ENCODE measurements at places on chromosomes 7 and 10.

DNA sequence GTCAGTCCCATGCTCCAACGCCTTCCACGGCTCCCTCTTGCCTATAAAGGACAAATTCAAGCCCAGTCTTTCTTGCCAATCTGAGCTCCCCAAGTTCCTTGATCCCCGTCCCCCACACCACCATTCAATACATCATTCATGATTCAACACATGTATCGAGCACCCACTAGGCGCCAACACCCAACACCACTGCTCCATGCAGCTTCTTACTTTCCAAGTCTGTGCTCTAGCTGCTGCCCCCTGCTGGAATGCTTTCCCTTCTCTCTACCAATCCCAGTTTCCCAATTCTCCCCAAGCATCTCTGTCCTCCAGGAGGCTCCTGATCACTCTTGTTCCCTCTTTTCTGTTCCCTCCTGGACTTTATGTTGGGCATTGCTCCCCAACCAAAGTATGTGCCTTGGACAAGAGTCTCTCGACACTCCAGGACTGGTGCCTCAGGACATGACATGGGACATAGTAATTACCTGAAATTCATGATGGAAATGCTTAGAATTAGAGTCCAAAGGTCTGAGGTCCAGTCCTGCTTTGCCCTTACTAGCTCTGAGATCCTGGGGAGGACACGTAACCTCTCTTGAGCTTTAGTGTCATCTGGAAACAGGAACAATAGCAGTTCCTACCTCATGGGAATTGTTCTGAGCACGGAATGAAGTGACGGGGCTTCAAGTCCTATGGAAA, 172.7 kb downstream of the NEURL1 start:
- DNase-seq = no peak

GRCh38 chr10:77602913-77603533, 34.6 kb downstream of the KCNMA1 start:
- no peak for DNase-seq

GRCh38 chr7:151756866-151757265, 120.0 kb downstream of the PRKAG2 start:
- no peak for DNase-seq

DNA sequence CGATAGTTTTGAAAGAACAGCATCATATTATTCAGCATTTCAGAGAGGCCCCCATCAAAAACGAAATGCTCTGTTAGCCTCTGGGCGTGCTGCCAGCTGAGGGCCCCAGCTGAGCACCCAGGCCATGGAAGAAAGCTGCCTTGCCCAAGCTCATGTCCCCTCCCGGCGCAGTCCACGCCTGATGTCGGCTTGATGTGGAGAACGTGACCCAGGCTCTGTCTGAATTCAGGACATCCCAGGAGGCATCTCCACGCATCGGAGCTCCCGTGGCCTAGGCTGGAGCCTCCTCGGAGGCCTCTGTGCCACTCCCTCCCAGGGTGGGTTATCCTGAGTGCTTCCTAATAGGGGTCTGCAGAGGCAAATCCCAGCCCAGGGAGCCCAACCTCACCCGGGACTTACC, 218.3 kb upstream of the AKR1E2 start:
- DNase-seq = no peak

DNA sequence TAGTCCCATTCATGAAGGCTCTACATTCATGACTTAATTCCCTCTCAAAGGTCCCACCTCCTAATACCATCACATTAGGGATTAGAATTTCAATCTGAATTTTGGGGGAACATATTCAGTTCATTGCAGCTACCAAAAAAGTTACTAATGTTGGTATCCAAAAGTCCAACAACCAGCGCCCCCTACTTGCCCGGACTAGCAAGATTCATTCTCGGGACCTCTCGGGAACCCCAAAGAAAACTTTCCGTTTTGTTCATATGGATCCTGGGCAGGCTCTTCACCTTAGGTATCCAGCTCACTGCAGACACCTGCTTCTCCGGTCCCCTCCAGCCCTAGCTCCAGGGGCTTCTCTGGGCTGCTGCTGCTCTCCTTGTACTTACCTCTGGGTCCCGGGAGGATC, 8.9 kb upstream of the GRK5 start:
- DNase-seq = no peak

DNA sequence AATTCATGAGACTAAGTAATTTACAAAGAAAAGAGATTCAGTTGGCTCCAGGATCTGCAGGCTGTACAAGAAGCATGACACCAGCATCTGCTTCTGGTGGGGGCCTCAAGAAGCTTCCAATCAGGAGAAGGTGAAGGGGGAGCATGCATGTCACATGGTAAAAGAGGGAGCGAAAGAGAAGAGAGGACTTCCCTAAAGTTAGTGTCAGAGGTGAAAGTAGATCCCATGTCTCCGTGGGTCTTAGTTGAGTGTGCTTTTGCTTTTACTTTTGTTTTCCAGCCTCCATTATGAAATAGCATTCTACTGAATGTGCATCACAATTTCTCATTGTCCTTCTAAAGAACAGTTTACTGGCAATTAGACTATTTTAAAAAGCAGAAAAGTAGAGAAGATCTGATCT, 213.6 kb upstream of the FZD1 start:
- peak; percentile 4 for DNase-seq

- DNase-seq = no peak
These were observed 383.2 kb downstream of the TCERG1L start for GRCh38 chr10:130928306-130928705.

GRCh38 chr7:55092186-55092974, 73.6 kb downstream of the EGFR start:
- DNase-seq = peak; percentile 29

DNA sequence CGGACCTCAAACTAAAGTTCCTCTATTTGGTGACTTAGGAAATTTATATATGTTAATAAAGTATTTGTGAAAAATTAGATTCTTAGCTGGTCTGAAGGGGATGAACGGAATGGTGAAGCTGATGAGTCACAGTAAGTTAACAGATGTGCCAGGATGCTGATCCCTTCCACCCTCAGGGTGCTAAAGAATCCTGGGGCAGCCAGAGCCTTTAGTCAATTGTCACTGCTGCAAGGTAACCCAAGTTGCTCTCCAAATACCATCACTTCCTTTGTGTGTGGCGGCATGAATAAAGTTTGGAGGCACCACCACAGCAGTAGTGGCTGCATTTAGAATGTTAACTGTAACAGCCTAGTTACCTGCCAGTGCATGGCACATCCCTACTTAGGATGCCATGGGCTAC, 222.6 kb upstream of the PPP1R3A start:
- no peak for DNase-seq

- DNase-seq = no peak
These were observed 19.6 kb upstream of the AKR1C2 start for GRCh38 chr10:5023177-5023805.

- peak; percentile 74 for DNase-seq
These were observed 238.5 kb upstream of the MAGI2 start for GRCh38 chr7:79692015-79692414.

DNA sequence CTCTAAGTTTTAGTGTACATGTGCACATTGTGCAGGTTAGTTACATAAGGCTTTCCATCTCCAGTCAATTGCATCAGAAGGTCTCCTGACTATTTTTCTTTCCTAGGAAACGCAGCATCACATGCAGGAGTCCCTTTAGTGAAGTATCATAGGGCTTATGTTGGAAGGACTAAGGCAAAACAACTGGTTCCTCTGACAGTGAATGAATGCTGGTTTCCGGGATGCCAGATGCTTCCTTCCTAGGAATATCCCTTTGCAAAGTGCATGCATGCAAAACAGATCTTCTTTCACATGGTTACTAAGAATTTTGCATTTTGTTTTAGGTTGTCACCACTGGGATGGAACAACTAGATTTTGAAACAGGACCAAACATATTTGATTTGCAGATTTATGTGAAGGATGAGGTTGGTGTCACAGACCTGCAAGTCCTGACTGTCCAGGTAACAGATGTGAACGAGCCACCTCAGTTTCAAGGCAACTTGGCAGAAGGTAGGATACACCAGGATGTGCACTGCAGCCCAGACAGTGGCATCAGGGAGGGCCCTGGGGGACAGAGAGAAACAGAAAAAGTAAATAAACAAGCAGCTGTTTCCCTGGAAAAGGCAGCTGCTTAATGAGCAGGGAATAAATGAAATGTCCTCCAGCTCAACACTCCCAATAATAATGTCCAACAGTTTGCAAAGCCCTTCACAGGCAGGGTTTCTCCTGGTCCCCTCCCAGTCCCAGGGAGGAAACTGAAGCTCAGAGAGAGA, 17.8 kb downstream of the CDHR3 start:
- DNase-seq = no peak

- DNase-seq = no peak
These were observed 13.8 kb upstream of the PITRM1 start for GRCh38 chr10:3186368-3186767.

GRCh38 chr7:106501605-106502580, 159.1 kb downstream of the CCDC71L start:
- no peak for DNase-seq

GRCh38 chr7:106659166-106659962, 1.6 kb downstream of the CCDC71L start:
- no peak for DNase-seq

Measured in fibroblast of gingiva (primary cell).